Right ventricle myocardium superior (tissue), 1 donor: ENCODE measurements at places on chromosomes 4 and X. TPM values are rescaled to one million over a fixed set of nuclear protein-coding genes. Genes with fewer than 3 reads are reported as not detected.

The ARHGAP24 gene
- 11.1 TPM for total RNA-seq

The PLAC1 gene
- not detected for total RNA-seq

The FMR1NB gene
- not detected for total RNA-seq

The STBD1 gene
- total RNA-seq: 27.2 TPM

The ZCCHC12 gene
- total RNA-seq: not detected

DNA sequence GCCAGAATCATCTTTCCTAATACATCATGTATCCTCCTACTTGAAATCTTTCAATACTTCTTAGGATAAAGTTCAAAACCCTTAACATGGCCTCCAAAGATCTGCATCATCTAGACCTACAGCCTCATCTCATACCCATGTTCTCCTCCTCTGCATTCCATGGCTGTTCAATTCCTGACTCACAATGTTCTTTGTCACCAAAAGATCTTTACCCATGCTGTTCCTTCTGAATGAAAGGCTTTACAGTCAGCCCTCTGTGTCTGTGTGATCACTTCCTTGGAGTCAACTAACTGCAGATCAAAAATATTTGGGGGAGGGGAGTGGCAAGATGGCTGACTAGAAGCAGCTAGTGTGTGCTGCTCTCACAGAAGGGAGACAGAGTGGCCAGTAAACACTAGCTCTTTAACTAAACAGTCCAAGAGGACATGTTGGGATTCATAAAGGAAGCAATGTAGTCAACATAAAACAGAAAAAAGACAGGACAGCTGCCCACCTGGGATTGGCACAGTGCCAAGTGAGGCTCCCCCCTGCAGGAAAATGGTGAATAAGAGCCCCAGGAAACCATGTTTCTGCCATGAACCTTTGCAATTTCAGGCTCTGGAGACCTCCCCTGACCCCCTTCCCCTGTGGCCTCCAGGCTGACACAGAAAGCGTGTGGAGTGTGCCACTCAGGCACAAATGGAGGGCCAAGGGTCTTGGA lies 31.9 kb downstream of the CBR4 start:
- DNase-seq: no peak

DNA sequence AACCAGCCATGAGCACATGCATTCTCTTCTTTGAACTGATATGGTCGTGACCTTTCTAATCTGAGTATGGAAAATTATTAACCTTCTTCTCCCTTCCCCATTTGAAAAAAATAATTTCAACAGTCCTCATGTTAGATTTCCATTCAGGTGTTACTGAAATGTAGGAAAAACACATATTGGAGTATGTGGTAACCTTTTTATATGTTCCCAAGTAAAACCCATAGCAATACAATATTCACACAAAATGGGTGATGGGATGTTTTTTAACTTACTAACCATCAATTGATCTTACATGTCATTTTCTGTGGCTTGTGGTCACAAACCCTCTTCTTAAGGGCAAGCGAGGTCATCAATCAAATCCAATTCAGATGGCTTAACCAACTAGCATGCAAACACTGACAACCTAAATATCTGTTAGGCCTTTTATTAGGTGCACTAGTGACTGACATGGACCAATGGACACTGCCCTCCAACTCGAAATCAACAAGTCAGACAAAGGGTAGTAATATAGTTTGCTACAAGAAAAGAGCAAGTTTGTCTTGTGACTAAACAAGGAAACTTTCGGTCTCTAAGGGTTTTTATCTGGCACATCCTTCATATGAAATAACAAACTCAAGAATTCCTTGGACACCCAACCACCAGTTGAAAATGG lies 74.3 kb downstream of the CAMK2D start:
- DNase-seq: no peak

- no peak for DNase-seq
Measured at GRCh38 chr4:167109859-167110258, 124.4 kb downstream of the SPOCK3 start.

- no peak for DNase-seq
Measured at GRCh38 chr4:176400816-176401461, 81.2 kb downstream of the SPCS3 start.

DNA sequence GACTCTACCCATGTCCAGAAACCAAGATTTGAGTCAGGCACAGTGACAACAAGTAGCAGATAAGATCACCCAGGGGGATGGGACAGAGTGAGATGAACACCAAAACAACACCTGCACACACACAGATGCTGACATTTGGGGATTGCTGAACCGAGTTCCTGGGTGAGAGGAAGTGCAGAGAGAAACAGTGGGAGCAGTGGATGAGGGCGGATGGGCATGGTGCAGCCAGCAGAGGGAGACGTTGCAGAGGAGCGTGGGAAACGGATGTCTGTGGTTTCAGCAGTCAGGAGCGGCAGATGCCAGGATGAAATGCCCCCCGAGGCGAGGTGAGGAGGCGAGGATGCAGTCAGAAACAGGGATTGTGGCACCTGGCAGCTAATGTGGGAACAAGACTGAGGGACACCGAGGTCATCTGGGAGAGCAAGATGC lies 78.6 kb upstream of the STS start:
- no peak for DNase-seq

DNA sequence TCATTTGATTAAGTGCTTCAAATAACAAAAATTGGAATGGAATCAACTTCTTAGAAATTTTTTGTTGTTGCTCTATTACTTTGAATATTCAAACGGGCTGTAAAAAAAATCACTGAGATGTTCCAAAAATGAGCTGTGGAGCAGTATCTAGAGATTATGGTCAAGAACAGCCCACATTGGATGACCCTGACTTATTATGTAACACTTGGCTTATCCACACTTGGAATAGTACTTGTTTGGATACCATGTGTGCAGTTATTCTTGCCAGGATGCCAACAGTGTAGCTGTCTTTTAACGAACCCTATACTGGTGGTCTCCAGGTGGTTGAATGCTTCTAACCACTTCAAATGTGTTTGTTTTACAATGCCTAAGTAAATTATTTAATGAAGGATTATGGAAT lies 64.9 kb upstream of the CAMK2D start:
- no peak for DNase-seq

DNA sequence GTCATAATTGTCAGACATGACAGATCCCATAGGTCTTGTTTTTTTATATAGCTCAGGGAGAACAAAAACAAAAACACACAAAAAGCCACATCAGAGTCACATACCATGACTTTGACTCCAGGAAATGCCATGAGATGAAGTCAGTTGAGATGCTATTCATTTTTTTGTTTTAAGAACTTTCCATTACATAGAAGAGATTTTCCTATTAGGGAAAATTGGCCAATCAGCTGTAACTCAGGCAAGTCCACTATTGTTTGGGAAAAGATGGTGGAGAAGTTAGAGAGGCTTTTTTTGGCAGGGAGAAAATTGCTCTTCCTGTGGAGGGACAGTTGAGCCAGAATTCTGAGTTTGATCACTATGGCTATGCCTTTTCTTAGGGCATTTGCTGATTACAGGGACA lies 72.6 kb downstream of the SMARCA5 start:
- no peak for DNase-seq

DNA sequence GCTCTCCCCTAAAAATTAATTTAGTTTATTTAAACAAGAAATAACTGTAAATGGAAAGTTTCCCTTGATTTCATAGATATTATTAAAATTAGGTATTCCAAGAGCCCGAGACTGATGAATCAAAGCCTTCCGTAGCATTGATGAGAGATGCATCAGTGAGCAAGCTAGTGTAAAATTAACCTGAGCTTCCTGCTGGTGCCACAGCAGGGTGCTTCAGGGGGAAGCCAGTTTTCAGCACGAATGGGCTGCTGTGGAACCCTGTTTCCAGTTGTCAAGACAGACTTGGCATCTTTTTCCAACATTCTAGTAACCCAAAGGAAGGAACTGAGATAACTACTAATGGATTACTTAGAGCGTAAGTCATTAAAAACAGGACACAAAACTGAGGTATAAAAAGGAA lies 221.7 kb downstream of the RBMX2 start:
- no peak for DNase-seq

DNA sequence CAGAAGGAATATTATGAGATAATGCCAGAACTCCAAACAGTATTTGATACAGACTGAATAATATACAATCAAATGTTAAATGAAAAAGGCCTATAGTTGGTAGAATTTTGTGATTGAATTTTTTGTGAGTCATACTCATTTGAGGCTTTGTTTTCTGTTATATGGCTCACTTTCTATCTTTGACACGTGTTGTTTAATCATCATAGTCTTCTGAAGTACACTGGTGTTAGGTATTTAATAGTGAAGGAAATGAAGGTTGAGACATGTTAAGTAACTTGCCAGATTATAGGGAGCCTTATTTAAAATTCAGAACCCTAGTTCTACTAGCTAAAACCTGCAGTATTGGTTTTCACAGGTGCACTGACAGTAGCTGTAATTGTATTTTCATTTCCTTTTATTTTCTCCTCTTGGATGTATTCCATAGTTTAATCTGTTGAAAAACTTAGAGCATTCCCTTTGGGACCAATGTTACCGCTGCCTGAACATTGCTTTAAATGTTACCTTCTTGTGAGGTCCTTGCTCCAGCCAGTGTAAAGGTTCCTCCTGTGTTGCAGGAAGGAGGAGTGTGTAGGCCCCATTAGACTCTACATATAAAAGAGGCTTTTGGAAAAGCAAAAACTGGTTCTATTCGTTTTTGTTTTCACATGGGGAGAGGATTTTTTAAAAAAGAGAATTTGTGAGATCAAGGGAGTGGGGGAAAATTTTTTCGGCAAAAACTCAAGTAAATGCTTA lies 224.1 kb downstream of the ARHGAP10 start:
- DNase-seq: no peak

DNA sequence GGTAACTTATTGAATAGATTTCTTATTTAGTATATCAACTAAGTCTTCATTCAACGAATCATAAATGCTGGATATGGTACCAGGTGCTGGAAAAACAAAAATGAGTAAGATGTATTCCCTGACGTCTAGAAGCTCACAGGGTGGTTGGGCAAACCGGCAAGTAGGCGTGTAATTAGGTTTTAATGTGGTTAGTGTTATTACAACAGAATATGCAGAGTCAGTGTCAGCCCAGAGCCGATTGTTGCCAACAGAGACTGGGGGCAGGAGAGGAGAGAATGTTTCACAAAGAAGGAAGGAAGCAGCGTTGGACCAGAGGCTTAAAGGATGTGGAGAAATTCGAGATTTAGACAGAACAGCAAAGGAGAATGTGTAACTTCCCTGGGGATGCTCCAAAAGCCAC lies 111.7 kb downstream of the TENM3 start:
- DNase-seq: no peak

- DNase-seq: no peak
Measured at GRCh38 chrX:145910017-145910416, 92.4 kb downstream of the SLITRK2 start.

GRCh38 chrX:10923466-10923865 lies 187.7 kb upstream of the HCCS start:
- no peak for DNase-seq

DNA sequence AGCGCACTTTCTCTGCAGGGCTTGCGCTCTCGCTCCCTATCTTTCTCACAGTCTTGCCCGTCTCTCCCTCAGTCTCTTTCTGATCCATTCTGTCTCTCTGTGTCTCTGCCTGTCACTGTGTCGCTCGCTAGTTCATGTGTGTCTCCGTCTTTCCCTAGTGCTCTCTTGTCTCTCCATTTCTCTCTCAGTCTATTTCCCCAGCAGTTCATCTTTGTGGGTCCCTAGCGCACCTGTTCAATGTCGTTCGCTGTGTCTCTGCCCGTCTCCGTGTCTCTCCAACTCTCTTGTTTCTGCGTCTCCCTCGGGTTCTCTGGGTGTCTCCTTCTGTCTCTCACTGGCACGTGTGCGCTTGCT lies 1.5 kb downstream of the GPR101 start:
- DNase-seq: no peak

DNA sequence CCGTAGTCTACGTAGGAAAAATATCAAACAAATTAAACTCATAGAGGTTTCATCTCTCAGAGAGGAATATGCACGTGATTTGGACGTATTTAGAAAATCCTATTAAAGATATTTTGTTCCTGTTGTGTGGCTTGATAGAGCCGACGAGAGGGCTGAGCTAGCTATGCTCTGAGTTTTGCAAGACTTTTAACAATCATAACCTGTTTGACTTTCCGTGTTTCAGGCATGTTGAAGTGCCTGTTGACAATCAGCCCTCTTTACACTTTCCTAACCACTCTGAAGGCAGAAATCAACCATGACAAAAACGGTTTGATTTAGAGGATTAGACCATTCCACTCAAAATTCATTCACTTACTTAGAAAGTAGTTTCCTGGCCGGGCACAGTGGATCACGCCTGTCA lies 297.3 kb downstream of the ASMT start:
- DNase-seq: no peak

- no peak for DNase-seq
Measured at GRCh38 chr4:77927991-77928925, 65.6 kb downstream of the MRPL1 start.
